ENCODE measurements at places on chromosomes 6 and 20. TPM values are rescaled to one million over a fixed set of nuclear protein-coding genes. Genes with fewer than 3 reads are reported as not detected.

TMEM200A gene
- total RNA-seq = 0.34 TPM

DNA sequence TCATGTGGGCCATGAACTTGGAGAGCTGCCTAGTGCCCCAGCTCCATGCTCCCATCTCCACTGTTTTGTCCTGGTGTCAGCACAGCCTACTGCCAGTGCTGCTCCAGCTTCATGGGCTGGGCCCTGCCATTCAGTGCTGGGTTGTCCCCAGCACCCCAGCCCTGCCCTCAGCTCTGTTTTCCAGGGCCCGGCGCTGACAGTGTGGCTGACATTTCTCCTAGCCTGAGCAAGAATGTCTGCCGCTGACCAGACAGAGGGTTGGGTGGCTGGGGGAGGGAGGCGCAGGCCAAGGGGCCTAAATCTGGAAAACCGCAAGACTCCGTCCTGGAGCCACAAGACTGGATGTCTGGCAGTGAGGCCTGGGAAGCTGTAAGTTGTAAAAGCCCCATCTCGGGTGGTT lies 78.9 kb downstream of the DHX35 start:
- DNase-seq = no peak

MAPK13 gene
- total RNA-seq = 5.6 TPM

DNA sequence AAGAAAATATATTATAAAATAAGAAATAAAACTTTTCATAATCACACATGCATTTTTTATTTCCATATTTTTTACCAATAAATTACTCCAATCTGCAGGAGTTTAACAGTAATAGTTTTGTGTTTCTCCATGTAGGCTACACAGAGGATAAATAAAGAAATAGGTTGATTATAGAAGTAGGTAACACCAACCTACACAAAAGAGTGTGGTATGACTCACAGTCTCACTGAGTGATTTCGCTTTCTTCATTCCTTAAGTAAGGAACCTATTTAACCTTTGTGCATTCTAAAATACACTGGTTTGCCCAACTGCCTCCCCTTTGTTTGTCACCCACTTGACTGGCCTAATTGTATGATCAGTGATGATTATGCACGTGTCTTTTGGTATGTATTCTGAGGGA lies 244.2 kb upstream of the RIMS1 start:
- DNase-seq = peak; percentile 10

GRCh38 chr6:165971202-165971601 lies 196.4 kb downstream of the TBXT start:
- DNase-seq = no peak
